Hindlimb muscle (tissue), 1 donor: ENCODE measurements at places on chromosomes 5 and 9.

GRCh38 chr9:96057155-96057554 is 181.7 kb downstream of the ERCC6L2 start:
- no peak for DNase-seq

DNA sequence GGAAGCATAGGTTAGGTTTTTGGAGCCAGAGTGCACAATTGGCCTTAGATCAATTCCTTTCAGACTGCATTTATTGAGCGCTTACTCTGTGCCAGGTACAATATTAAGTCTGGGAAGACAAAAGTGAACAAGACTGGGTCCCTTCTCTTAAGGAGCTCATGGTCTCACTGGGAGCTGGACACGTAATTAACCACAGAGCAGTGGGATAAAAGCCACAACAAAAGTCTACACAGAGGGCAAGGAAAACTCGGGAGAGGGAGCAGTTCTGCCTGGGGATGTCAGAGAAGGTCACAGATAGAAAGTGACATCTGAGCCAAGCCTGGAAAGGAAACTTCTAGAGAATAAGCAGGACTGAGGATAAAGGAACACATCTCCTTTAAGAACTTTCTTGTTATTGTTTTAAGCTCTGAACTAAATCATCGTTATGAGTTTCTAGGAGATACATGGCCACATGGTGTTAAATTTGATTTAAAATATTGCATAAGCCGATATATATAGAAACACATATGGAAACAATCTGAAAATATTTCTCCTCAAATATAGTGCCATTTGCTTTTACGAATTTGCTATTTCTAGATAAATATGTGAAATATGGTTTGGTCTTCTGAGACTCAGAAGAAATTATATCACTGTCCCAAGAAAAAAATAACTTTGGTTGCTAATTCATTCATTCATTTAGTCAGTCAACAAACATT is 40.1 kb upstream of the PDE8B start:
- DNase-seq: no peak

GRCh38 chr9:87771316-87772006 is 45.5 kb downstream of the CTSL start:
- no peak for DNase-seq

- peak; percentile 72 for DNase-seq
These were observed 60.2 kb upstream of the TBC1D2 start for GRCh38 chr9:98315551-98316060.

DNA sequence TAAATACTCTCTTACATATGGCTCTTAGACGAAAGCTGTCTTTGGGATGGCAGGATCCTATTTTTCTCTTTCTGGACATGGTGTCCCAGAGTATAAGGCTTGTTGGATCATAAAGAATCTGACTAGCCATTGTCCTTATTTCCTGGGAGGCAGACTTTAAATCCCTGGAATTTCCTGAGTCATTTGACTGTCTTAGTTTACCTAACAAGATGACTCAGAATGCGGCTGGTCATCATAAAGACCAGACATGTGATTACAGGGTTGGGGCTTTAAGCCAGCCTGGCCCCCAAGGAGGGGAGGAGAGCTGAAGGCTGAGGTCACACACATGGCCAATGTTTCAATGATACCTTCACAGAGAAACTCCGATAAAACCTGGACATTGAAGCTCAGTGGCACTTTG is 37.2 kb downstream of the FAM240B start:
- no peak for DNase-seq

DNA sequence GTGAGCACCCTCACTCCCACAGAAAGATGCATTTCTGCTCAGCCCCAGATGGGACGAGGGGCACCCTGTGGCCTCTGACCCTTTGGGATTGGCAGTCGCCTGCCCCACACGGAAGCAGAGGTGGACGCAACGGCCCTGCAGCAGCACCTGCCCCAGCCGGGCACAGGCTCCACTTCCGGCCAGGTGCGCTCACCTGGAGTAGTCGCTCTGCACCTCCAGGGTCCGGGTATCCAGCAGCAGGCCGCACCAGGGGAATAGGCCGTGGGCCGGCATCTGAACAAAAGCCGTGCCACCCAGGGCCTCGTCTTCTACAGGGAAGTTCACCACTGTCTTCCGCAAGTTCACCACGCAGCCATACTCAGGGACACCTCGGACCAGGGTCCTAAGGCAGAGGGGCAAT is 30.7 kb downstream of the TERT start:
- DNase-seq: no peak
